Stimulated activated CD8-positive, alpha-beta memory T cell treated with anti-CD3 and anti-CD28 coated beads, Interleukin-4, amount 100 ng/mL, for 1 hour (primary cell): ENCODE measurements at places on chromosomes 7 and 10.

GRCh38 chr10:30782537-30783461, 153.2 kb upstream of the LYZL2 start:
- DNase-seq = no peak

DNA sequence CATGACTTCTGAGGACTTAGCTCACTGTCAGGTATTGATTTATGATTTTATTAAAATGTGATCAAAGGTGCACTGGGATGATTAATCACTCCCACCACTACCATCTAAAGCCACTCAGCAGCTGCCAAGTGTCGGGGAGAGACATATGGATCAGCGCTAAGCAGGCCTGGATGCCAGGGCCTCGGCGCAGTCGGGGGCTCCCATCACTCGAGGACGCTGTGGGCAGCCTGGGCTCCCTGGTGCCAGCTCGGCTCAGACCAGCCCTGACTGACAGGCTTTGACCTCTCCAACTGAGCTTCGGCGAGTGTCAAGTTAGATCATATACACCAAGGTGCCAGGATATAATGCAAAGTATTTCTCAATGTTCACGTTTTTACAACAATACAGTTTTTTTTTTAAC, 267.7 kb downstream of the ACTR3B start:
- DNase-seq = no peak

- no peak for DNase-seq
These were observed 757 bp upstream of the GRID1 start for GRCh38 chr10:86367152-86367951.

- DNase-seq = no peak
These were observed 4.2 kb upstream of the LIPA start for GRCh38 chr10:89255793-89256192.

GRCh38 chr10:9561821-9562505, 1455.7 kb upstream of the CELF2 start:
- DNase-seq = no peak

- DNase-seq = no peak
These were observed 596 bp upstream of the GDF2 start for GRCh38 chr10:47321521-47322195.

DNA sequence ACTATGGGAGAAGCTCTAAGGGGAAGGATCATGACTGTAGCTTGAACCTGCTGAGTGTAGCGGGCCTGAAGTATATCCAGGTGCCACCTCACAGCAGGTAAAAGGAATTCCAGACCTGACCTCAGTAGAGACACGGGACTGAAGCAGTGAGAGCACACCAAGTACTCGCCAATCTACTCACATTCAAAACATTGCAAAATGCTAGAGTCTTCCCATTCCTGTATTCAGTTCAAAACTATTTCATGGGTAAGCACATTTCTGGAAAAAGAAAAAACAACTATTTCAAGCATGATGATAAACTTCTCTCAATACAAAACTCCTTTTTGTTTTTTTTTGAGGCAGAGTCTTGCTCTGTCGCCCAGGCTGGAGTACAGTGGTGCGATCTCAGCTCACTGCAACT, 121.9 kb upstream of the AUTS2 start:
- DNase-seq = no peak

DNA sequence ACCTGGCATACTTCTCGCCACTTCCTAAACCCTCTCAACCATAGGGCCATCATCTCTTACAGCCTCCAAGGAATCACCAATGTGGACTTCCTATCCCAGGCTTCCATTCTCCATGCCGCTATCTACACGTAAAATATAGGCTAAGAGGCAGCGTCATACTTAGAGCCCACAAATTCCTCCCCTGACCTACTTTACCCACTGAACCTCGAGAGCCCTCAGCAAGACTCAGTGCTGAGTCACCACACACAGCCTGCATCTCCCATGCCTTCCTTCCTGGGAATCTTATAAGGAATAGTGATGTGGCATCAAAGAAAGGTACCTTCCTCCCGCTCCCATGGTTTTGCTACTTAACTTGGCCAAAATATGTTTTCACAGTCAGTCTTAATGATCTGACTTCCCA, 435.6 kb upstream of the NFE2L3 start:
- no peak for DNase-seq

GRCh38 chr10:80691441-80691840, 153.7 kb downstream of the SH2D4B start:
- DNase-seq = no peak

DNA sequence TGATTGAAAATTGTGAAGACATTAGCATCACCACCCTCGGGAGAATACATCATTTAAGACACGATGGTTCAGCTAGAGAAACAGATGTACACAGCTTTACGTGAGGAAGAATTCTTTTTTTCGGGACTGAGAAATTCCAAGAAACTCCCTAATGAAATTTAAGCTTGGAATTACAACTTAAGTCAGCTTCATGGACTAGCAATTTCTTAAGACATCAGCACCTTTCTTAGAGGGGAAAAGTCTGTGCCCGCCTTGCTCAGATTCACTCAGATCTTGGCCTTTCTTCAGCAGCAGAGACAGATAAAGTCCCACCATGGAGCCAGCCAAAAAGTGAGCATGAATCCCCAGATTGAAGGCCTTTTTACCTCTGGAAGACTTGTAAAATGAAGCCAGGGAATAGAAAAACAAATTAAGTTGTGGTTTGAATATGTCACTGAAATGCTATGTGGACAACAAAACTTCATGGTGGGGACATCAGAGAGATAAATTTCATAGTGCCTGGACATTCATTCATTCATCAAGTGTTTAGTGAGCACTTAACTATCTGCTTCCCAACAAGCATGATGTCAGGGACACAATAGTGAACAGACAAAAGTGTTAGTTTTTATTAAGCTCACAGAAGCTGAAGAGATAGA, 32.1 kb downstream of the PRKG1 start:
- DNase-seq = no peak

GRCh38 chr7:134831862-134832261, 52.4 kb downstream of the CALD1 start:
- DNase-seq = no peak

DNA sequence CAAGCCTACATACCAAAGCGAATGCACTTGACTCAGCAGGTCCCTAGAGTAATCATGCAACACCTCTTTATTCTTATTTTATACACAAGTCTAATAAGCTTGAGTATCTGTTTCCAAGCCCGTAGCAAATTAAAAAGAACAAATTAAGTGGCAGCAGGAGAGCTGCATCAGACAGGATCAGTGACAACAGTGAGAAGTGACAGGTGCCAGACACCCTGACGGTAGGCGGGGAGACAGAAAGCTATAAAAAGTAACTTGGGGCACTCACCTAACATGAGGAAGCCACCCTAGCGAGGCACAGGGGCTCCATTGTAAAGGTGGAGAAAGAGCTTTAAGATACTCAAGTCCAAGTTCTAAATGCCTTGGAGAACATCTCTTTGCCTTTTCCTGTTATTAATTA, 174.2 kb downstream of the PLXNA4 start:
- DNase-seq = no peak

- no peak for DNase-seq
These were observed 251.8 kb downstream of the BMPER start for GRCh38 chr7:34157137-34157536.

- DNase-seq = no peak
These were observed 16.6 kb downstream of the MEIG1 start for GRCh38 chr10:14975672-14976273.

DNA sequence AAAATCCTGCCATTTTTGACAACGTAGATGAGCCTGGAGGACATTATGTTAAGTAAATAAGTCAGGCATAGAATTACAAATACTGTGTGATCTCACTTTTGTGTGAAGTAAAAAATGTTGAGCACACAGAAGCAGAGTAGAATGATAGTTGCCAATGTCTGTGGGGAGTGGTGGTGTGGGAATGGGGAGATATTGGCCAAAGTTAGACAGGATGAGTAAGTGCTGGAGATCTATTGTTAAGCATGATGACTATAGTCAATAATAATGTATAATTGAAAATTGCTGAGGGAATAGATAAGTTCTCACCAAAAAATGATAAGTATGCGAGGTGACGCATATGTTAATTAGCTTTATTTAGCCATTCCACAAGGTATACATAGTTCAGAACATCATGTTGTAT, 92.0 kb downstream of the GPR85 start:
- DNase-seq = no peak

GRCh38 chr7:15737601-15738000, 51.1 kb upstream of the MEOX2 start:
- DNase-seq = no peak

DNA sequence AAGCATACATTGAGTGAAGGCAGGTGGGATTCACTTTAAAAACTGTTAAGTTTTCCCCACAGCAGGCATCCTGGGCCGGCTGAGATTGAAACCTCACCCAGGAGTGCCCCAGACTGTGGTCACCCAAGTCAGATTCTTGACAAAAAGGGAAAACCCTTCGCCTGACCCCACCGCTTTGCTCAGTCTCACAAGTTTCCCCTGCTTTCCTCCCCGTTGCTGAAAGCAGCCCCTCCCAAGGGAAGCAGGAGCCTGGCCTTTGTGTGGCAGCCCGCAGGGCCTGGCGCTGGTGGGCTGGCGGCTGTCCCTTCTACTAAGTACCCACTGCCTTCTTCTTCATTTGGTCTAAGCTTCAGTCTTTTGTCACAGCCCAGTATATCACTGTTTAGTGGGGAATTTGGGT, 16.0 kb downstream of the RNF32 start:
- no peak for DNase-seq

DNA sequence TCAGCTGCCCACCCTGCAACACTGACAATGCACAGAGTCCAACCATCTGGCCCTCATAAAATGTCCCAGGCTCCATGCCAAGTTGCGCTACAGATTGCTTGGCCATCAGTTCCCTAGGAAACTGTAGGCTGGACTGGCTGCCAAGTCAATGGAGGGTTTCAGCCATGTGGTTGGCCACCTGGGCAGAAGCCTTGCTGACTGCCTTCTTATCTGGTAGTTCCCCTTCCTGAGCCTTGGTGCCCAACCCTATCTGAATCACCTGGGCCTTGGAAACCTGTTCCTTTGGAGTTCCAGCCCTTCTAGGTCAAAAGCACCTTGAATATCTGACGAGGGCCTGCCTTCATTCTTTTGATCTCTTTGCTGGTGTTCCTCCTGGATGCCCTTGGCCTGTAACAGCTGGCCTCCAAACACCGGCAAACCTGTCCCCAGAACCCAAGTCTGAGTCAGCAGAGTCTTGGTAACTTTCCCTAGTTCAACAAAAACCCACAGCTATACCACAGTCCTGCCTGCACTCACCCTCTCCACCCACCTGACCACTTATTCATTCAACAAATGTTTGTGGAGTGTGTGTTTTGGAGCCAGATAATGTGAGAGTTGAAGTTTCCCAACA, 37.4 kb upstream of the KDM7A start:
- DNase-seq = no peak

DNA sequence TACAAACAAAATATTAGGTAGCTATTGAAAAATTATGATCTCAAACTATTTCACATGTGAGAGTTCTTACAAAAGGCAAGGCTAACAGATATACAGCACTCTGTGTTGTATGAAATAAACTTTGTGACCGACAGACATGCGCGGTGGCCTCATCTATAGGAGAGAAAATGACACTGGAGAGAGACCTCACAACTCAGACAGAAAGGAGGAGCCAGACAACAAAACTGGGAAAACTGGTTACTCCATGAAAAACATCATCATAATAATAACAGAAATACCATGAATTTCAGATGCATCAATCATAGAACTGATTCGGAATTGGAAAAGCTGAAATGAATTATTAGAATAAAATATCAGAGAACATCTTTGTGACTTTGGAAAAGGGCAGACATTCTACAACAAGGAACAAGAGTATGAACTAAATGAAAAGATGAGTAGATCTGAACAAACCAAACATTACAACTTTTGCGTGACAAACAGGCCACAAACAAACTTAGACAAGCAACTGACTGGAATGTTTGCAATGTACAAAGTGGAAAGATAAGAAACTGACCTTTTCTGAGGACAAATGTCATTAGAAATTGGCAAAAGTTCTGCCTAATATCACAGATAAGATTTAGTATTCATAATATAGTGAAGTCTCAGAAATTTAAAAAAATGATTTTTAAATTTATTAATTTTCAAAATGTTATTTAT, 69.3 kb downstream of the TNS3 start:
- no peak for DNase-seq

- no peak for DNase-seq
These were observed 336.9 kb downstream of the ADARB2 start for GRCh38 chr10:1400101-1401070.

DNA sequence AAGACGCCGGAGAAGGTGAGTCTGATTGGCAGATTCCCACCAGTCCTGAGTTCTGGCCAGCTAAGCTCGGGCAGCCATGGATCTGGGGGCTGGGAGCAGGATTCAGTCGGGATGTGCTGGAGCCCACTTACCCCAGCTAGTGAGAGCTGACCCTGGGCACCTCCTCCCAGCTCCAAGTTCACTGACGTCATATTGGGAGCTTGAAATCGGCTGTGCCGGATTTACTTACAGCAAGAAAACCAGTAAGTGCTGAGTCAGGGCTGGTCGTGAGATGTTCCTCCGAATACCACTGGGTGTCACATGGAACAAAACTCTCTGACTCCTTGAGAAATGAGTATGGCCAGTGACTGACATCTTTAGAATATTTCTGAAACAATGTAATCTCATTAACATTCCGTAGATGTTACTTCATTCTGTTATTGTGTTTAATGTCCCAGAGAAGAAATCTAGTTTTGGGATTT, 621.2 kb downstream of the SDK1 start:
- DNase-seq = no peak

GRCh38 chr10:78148961-78149612, 115.4 kb downstream of the RPS24 start:
- no peak for DNase-seq
